ENCODE measurements at places on chromosomes 5 and 9.

GRCh38 chr9:136530461-136531089, 15.3 kb downstream of the NOTCH1 start:
- DNase-seq, result no peak

DNA sequence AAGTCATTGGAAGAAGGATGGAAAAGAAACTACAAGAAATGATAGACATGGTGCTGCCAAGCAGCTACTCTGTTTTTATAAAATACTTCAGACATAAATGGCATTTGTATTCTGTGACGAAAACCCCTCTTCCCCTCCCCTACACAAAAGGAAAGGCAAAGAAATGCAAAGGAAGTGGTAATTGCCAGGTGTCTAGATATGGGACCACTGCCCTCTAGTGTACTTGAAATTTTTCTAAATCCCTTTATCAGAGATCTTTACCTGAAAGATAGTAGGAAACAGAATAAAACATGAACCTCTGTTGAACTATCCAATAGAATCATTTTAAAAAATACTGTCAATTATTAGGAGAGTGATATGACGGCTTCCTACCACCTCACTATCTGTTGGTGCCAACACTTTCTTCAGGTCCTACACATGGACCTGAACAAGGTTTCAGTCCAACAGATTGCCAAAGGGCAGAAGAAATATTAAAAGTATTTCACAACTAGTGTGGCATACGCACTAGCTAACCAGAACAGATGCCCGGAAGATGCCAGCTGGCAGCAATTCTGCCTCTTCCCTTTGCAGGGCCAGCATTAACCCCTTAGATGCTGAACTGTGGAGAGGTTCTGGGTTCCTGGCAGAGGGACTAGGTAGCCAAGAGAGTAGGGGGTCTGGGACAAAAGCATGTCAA, 104.1 kb downstream of the TSSK1B start:
- no peak for DNase-seq

GRCh38 chr9:73133022-73133651, 18.5 kb upstream of the ANXA1 start:
- DNase-seq, result no peak

GRCh38 chr5:149328177-149328576, 17.1 kb upstream of the GRPEL2 start:
- no peak for DNase-seq

DNA sequence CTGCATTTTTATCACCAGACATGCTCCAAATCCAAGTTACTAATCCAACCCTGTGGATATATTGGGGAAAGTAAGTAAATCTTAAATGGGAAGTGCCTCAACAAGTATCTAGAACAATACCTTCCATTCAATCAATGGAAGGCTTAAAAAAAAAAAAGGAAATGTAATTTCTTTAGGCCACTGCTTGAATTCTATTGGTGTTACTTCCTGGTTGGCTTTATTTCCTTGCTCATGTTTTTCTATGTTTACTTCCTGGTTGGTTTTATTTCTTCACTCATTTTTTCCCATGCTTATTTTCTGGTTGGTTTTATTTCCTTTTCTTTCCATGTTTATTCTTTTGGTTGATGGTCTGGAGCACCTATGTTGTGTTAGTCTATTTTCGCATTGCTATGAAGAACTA, 363.9 kb downstream of the KDM4C start:
- DNase-seq, result no peak

GRCh38 chr5:133382661-133383579, 229.4 kb downstream of the FSTL4 start:
- no peak for DNase-seq

DNA sequence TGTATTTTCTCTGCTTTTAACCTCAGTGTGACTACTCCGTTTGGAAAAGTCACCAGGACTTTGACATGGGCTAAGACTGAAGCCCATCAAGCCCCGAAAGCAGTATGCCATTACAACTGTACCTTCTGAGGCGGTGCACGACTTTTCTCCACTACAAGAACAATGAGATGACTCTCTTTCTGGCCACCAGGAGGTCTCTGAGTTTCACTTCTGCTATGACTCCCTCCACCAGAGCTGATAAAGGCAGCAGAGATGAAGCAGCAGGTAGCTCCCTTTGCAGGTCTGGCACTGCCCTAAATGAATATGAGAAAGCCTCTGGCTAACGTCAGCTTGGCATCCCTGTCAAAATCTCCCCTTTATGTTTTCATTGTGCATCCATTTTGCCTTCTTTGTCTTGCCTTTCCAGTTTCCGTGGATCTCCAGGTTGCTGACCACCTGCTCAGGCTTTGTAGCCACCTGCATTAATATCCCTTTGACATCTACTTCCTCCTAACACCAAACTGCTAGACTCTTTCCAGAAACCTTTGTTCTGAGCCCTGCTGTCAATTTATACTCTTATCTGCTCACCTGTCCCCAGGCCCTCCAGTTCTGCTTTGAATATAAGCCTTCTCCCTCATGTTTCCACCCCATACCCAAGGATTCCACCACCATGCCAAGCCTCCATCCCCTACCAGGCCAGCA, 221.7 kb downstream of the ZNF608 start:
- no peak for DNase-seq

- peak; percentile 38 for DNase-seq
Observed at GRCh38 chr5:5421149-5421960, 1.1 kb upstream of the ICE1 start.

DNA sequence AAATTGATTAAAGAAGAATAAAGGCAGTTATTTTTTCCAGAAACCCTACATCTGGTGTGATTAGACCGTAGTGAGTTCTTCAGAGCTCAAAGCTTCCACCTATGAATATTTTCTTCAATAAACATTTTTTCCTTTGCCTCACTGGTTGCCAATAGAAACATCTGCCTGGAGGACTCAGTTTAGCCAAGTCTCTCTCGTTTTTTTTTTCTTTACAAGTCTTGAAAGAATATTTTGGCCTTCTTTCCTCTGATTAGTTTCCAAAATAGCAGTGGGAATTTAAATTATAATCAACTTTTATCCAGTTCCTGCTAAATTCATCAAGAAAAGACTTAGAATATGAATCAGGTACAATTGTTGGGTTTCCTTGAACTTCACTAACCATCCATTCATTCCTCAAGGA, 897.5 kb downstream of the TLE1 start:
- DNase-seq, result no peak

DNA sequence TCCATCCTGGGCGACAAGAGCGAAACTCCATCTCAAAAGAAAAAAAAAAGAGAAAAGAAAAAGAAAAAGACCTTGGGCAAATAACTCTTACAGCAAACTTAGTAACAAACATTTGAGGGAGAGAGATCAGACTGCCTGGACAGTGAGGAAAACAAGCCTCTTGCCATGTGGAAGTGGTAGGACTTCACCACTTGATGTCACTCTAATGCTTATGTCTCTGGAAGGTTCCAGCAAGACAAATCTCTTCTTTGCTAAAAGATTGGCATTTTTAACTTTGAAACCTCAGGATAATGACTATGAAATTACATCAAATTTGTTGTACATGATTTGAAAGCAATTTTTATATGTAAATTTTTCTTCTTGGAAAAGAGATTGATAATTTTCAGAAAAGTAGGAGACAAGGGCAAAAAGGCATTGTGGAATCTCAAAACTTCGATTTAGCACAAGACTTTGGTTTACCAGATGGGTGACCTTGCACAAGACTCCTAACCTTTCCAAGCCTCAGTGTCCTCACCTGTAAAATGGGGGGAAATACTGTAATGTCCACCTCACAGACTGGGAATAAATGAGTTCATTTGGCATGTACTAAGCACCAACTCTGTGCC, 5.4 kb downstream of the ACTL7B start:
- DNase-seq, result peak; percentile 7

DNA sequence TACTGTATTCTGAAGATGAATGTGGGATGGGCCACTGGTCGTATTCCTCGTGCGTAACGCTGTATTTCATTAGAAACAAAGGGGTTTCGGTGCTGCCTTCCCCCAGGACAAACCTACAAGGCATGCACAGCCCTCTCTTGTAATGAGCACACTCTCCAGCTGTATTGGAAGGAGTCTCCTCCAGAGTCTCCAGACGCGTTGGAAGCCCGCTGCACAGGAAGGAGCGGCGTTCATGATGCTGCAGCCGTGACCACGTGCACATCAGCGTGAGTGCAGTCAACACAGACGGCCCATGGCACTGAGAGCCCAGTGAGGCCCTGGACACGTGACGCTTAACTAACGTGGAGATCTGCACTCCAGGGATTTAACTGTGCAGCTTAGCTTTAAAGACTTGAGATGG, 209.0 kb upstream of the IRX1 start:
- no peak for DNase-seq

GRCh38 chr9:118829334-118829733, 539.9 kb downstream of the BRINP1 start:
- DNase-seq, result peak; percentile 33

- DNase-seq, result no peak
Observed at GRCh38 chr9:3288686-3289085, 237.1 kb downstream of the RFX3 start.

GRCh38 chr9:76374783-76375559, 19.3 kb downstream of the RFK start:
- peak; percentile 6 for DNase-seq

GRCh38 chr5:122153230-122153629, 23.9 kb downstream of the ZNF474 start:
- no peak for DNase-seq

DNA sequence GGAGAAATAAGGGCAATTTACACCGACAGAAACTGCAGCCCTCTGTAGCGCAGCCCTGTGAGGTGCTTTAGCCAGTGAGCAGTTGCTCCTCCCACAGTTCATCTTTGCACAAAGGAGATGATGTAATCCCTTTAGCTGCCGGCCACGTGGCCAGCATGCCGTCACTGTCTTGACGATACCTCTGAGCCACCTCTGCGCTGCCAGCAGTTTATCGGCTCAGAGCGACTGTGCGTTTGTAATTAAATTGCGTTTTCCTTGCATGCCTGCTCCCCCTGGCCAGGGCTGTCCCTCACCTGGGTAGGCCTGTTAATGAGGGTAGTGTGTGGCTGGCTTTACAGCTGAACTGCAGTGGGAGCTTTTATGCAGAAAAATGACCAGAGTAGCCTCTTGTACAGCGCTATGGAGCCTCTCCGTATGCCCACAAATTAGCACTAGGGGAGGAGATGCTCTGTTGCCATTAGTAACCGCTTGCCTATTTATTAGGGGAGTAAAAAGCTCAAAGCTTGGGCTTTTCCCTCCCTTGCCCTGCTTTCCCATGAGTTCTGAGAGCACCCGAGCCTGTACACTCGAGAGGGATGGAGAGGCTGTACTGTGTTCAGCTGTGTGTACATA, 107.0 kb downstream of the TRIO start:
- peak; percentile 76 for DNase-seq

DNA sequence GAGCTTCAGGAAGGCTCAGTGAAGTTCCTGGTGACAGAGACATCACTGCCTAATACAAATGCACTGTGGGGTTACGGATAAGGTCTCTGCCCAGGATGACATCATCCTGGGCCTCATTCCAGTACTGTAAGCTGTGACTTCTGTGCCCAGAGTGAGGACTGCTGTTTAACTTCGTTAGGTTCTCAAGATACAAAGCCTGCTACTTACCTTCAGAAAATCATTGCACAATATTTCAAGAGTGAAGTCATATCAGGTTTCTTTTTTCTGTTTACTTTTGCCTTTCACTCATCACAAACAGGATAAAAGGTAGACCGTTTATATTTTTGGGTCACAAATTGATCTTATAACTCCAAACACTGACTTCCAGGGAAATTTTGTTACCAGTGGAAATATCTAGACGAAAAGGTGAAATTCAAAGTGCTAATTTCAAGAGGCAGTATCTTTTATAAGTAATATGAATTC, 241.2 kb downstream of the PIK3R1 start:
- DNase-seq, result no peak

DNA sequence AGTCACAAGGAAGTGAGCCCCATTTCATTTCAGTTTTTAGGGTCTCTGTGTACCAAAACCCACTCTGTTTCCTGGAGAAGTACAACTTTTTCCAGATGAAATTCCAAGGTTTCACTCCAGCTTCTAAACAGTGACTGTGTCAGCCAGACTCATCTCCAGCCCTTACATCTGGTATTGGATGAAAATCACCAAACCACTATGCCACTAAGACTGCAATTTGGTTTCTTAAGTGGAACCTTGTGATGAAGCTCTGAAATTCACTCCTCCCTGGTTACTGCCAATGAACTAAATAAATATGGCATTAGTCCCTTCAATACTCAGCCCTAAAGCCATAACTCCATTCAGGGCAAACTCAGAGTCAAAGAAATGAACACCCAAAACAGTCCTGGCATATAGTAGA, 211.2 kb upstream of the DAPK1 start:
- DNase-seq, result no peak
